ENCODE measurements at places on chromosomes 11 and 22. TPM values are rescaled to one million over a fixed set of nuclear protein-coding genes. Genes with fewer than 3 reads are reported as not detected.

Gene THYN1
- total RNA-seq = 30.1 TPM

Gene GSTT2B
- total RNA-seq = 22.3 TPM

Gene RFPL3
- total RNA-seq = not detected

Gene MS4A14
- 4.4 TPM for total RNA-seq

Gene APOL5
- not detected for total RNA-seq

Gene SOX10
- total RNA-seq = not detected

Gene ARHGAP20
- 5.2 TPM for total RNA-seq

Gene HMOX1
- total RNA-seq = 151 TPM

Gene SCGB1C1
- total RNA-seq = not detected

Gene TRPM5
- total RNA-seq = 0.18 TPM

Gene MPZL2
- total RNA-seq = 116 TPM

Gene ANKK1
- total RNA-seq = 1.1 TPM

Gene TST
- total RNA-seq = 30.2 TPM

Gene SMC1B
- total RNA-seq = not detected

Gene LZTR1
- total RNA-seq = 51.9 TPM

Gene FOLR2
- 9.3 TPM for total RNA-seq

Gene DRICH1
- total RNA-seq = 0.82 TPM

Gene CPT1A
- total RNA-seq = 19.4 TPM

Gene TAF10
- total RNA-seq = 149 TPM

Gene VWCE
- 0.65 TPM for total RNA-seq

Gene TMPRSS4
- total RNA-seq = 4.8 TPM

Gene MAPK11
- 8.3 TPM for total RNA-seq

Gene RAG1
- 2.3 TPM for total RNA-seq

Gene NXPE2
- total RNA-seq = 0.15 TPM

Gene SEC14L6
- total RNA-seq = 3.8 TPM

Gene OR56A1
- total RNA-seq = 0.09 TPM

Gene ZDHHC24
- total RNA-seq = 6.8 TPM

Gene ZDHHC13
- 13.5 TPM for total RNA-seq

Gene TRIM66
- 23.9 TPM for total RNA-seq

Gene GGTLC3
- total RNA-seq = 0.40 TPM

Gene LIF
- 0.77 TPM for total RNA-seq

Gene NTM
- 30.9 TPM for total RNA-seq

Gene GTSE1
- 2.3 TPM for total RNA-seq

Gene PATE4
- not detected for total RNA-seq

Gene SMTNL1
- total RNA-seq = not detected

Gene PTGDR2
- 0.18 TPM for total RNA-seq

Gene TBX10
- not detected for total RNA-seq

Gene OSBP2
- 12.3 TPM for total RNA-seq

Gene RAPSN
- total RNA-seq = not detected

Gene SNX15
- 28.4 TPM for total RNA-seq

Gene PHF21B
- 0.43 TPM for total RNA-seq

Gene AQP11
- 0.58 TPM for total RNA-seq

Gene SLC16A8
- 0.64 TPM for total RNA-seq

Gene POU2AF2
- not detected for total RNA-seq

Gene P4HA3
- 0.40 TPM for total RNA-seq

Gene FOLR3
- 5.1 TPM for total RNA-seq

Gene KRTAP5-8
- not detected for total RNA-seq

Gene WT1
- 0.34 TPM for total RNA-seq

Gene NAALADL1
- 22.0 TPM for total RNA-seq

Gene OPCML
- total RNA-seq = 0.49 TPM

Gene ANGPTL5
- total RNA-seq = not detected

Gene MIAT
- 4.6 TPM for total RNA-seq

Gene C11orf86
- total RNA-seq = not detected

Gene PIK3IP1
- total RNA-seq = 47.1 TPM

Gene NCF4
- 14.1 TPM for total RNA-seq

Gene OR51F2
- not detected for total RNA-seq

Gene KDM4E
- not detected for total RNA-seq
